ENCODE measurements at places on chromosomes 6 and 20. TPM values are rescaled to one million over a fixed set of nuclear protein-coding genes. Genes with fewer than 3 reads are reported as not detected.

- no peak for DNase-seq
Measured at GRCh38 chr6:47571488-47571887, 93.9 kb downstream of the CD2AP start.

GRCh38 chr6:136158387-136158821 lies 91.7 kb downstream of the MTFR2 start:
- DNase-seq = no peak

RGS17 gene
- total RNA-seq = 0.31 TPM

LY6G6C gene
- total RNA-seq = 0.71 TPM

DNA sequence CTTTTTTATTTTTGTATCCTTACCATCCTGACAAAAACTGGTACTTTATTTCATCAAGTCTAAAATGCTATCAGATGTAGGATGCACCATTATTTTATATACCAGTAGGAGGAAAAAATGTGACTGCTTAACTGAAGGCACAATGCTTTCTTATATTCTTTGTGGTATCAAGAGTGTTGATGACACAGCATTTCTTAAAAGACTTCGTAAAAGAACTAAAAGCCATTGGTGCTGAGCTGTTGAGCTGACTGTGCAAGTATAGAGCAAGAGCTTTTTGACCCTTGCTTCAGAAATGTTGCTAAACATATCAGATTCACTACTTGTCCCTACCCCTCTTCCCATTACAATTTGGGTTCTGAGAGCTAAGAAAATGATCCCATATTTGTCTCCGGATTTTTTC lies 17.5 kb downstream of the SF3B5 start:
- no peak for DNase-seq

GNMT gene
- 1.8 TPM for total RNA-seq

CGAS gene
- total RNA-seq = 7.5 TPM

NKX2-4 gene
- total RNA-seq = not detected

DNA sequence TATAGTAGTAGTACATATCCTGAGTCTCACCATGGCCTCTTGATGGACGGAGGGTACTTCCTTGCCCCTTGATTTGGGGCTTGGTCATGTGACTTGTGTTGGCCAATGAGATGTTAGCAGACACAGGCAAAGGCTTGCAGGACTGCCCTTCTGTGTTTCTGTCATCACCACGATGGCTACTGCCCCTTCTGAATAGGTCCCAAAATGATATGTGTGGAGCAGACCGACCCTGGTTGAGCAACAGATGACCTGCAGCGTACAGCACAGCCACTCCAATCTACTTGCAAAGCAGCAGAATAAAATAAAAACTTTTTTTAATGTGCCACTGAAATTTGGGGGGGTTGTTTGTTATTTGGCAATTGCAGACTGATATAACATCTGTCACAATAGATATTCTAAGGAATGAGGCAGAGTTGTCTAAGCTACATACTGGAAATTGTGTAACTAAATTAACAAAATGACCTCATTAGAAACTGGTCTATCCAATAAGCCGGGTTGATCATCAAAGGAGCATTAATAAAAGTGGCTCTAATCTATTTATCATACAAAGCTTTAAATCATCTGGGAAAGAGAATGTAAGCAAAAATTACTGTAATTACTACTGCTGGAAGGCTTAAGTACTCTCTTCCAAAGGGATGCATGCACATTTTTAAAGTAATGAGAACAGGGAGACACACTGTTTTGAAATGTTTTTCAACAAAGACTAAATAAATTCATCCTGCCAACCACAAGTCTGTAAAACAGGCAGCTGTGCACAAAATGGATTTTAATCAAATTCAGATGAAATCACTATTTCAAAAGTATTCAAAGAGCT lies 209.5 kb downstream of the KIF16B start:
- DNase-seq = no peak

ARMH2 gene
- not detected for total RNA-seq

UBE2C gene
- 0.80 TPM for total RNA-seq

DNA sequence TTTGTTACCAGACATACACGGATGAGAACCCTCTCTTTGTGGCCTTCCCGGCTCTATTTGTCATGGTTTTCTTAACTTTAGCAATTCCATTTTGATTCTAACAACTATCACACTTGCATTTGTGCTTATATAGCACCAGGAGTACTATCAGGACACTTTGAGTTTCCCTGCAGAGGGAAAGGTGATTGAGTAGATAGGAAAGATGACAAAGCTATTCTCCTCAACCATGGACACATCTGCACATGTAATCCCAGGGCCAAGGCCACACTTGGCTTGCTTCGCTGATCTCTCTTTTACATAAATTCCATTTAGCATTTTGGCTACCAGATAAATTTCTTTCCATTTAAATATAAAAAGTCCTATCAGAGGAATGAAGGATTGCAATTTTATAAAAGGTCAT lies 23.3 kb upstream of the CFAP206 start:
- DNase-seq = no peak

- no peak for DNase-seq
Measured at GRCh38 chr20:50856475-50857041, 61.7 kb downstream of the BCAS4 start.

- peak; percentile 80 for DNase-seq
Measured at GRCh38 chr6:111605100-111605751, 452 bp downstream of the TRAF3IP2 start.

GRCh38 chr6:14559746-14560536 lies 442.4 kb downstream of the CD83 start:
- no peak for DNase-seq

LIN28B gene
- total RNA-seq = not detected

DNA sequence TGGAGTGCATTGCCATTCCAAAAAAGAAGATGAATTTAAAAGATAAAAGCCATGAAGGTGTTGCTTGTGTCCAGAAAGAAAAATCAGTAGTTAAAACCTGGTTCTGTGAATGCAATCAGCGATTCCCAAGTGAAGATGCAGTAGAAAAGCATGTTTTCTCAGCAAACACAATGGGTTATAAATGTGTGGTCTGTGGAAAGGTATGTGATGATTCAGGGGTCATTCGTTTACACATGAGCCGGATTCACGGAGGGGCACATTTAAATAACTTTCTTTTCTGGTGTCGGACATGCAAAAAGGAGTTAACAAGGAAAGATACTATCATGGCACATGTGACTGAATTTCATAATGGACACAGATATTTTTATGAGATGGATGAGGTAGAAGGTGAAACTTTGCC lies 24.7 kb upstream of the BAG2 start:
- no peak for DNase-seq

DNA sequence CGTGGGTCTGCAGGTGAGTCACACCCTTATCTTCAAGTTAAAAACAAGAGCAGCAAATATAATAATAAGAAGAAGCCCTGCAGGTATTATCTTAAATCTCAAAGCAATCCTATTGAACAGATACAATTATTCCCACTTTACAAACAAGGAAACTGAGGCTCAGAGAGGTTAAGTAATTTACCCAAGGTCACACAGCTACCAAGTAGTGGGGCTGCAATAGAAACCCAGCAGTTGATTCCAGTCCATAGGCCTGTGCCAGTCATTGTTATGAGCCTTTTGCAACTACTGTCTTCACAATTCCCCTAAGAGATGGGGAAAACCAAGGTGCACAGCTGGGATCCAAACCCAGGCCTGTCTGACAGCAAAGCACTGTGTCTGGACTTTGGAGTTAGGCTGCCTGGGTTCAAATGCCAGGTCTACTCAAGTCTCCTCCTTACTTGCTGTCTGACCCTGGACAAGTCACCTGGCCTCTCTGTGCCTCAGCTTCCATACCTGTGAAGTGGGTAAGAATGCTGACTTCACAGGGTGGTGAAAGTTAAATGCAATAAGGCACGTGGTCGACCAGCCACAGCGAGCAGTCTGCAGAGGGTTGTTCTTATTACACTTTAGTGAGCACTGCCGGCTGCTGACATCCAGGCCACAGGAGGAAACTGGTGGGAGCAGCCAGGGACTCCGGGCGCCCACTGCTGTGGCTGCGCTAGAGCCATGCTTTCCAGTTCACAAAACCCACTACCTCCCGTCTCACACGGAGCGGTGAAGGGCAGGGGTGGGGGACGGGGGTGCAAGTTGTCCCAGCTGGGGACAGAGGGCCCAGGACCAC lies 6.1 kb downstream of the MYL9 start:
- DNase-seq = no peak

DNA sequence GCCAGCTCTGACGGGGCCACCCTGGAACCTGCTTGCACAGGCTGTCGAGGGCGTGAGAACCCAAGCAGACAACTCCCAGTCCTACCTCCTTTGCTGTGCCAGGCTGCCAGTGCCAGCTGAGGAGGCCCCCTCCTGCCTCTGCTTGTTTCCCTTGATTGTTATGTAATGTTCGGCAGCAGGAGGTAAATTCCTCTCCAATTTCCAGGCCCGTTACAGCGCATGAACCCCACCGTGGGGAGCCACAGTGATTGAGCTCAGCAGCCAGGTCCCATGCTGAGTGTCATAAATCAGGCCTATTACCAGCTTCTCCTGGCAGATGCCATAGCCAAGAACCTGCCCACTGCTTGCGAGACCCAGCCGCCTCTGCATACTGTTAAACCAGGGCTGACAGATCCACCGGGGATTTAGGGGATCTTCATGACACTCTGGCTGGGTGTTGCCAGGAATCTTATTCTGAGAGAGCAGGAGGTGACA lies 320.5 kb downstream of the DHX35 start:
- no peak for DNase-seq

TRIM40 gene
- total RNA-seq = not detected

DNA sequence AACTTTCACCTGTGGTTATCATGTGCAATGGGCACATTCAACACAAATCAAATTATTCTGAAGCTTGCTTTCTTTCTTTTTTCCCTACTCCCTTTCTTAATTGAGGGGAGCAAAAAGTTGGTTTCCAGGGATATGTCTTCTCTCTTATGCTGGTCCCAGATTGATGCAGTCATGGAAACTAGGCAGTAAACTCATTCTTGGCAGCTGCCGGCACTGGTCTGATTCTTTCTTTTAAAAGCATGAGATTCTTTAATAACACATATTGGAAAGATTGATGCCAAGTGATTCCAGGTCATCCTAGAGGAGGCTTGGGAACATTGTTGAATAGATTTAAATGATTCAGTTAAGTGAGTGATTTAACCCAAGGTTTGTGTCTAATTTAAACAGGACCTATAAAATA lies 29.0 kb downstream of the PTPRA start:
- DNase-seq = no peak

- DNase-seq = no peak
Measured at GRCh38 chr20:35306931-35307517, 14.8 kb upstream of the FAM83C start.

LHFPL5 gene
- total RNA-seq = not detected

- DNase-seq = no peak
Measured at GRCh38 chr6:91447081-91447480, 860.2 kb upstream of the MAP3K7 start.

DNA sequence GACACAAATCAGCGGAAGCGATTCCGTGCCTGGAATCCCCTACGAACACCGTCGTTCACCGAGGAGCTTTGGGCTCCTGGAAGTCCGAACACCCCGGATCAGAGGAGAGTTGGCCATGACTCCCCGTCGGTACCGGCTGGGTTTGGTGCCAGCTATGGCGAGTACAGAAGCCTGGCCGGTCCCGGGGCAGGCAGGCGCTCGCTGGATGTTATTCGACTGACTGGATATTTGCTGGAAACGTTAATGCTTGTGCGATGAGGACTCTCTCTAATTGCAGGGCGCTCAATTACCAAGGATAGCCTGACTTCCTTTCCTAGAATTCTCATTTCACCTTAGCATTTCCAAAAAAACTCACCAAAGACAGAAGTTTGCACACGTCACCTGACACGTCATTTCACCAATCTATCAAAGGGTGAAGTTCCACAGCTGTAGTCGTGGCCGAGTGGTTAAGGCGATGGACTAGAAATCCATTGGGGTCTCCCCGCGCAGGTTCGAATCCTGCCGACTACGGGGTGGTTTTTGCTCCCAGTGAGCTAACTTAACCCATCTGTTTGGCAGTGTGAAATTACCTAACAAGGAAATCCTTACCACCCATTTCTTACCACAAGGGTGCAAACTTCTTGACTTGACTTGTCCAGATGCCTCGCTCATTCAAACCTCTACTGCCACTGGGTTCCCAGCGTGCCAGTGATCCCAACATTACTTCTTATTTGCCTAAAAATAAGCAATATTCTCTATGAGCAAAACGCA lies 22.7 kb upstream of the ZNF184 start:
- peak; percentile 70 for DNase-seq

- no peak for DNase-seq
Measured at GRCh38 chr6:16097382-16098171, 31.3 kb upstream of the MYLIP start.

C20orf141 gene
- total RNA-seq = not detected

DNA sequence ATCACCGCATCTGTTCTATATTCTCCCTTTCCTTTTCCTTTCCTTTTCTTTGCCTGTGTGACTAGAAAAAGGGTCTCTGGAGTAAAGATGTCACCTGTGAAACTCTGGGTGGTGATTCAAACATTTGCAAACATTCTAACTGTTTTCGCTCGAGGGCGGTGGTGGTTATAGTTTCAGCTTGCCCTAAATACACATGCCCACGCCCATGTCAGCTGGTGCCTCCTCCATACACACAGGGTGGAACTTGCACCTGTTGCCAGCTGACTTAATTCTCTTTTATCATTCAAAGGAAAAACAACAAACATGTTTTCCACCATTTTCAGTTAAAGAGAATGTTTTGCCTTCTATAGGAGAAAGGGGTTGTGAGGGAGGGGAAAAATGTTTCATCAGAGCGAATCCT lies 381.9 kb upstream of the ARID1B start:
- no peak for DNase-seq

GRCh38 chr20:15862178-15862577 lies 711.1 kb downstream of the KIF16B start:
- DNase-seq = no peak

GTPBP2 gene
- 60.6 TPM for total RNA-seq
